GM23248 (cell line): ENCODE measurements at places on chromosomes 2 and 18. TPM values are rescaled to one million over a fixed set of nuclear protein-coding genes. Genes with fewer than 3 reads are reported as not detected.

- no peak for DNase-seq
These were observed 57.6 kb downstream of the PXDN start for GRCh38 chr2:1686784-1687105.

DNA sequence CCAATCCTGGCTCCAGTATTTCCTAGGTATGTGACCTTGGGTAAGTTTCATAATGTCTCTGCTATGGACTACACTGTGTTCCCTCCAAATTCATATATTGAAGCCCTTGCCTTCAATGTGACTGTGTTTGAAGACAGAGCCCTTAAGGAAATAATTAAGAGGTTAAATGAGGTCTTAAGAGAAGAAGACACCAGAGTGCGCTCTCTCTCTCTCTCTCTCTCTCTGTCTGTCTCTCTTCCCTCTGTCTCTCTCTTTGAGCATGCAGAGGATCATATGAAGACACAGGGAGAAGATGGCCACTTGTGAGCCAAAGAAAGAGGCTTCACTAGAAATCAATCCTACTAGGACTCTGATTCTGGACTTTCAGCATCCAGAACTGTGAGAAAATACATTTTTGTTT is 52.2 kb downstream of the NXPH2 start:
- no peak for DNase-seq

CD8B2 gene
- total RNA-seq: not detected in 2 replicates

GRCh38 chr2:173791502-173791901 is 173.7 kb downstream of the SP3 start:
- no peak for DNase-seq

PCARE gene
- not detected in 2 replicates for total RNA-seq

IL1B gene
- total RNA-seq: 0.86 and 3.8 TPM in 2 replicates

ACVR1C gene
- total RNA-seq: under 0.01 and 0.32 TPM in 2 replicates

DAPL1 gene
- not detected in 2 replicates for total RNA-seq

GRCh38 chr2:48929571-48930301 is 174.2 kb upstream of the LHCGR start:
- DNase-seq: peak; percentile 4

GRCh38 chr18:43442571-43442970 is 165.3 kb upstream of the SYT4 start:
- peak; percentile 1 for DNase-seq

GRCh38 chr2:48600204-48600813 is 17.3 kb upstream of the GTF2A1L start:
- DNase-seq: peak; percentile 65

HPCAL1 gene
- total RNA-seq: 36.5 and 65.4 TPM in 2 replicates

DNA sequence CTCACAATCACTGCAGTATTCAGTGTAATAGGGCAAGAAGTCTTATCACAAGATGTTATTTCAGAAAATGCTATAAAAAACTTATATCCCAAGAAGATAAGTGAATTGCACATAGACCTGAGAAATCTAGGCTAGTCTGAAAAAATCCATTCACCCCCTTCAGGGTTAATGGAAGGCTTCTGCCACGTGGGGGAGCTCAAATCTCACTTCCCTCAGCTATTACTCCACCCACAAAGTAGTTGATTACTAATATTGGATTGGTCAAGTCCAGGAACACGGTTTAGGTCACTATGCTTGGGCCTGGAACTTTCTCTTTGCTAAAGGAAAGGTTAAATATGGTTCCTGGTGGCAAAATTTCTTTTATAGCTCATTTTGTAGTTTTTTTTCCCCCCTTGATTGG is 51.2 kb upstream of the ADAM23 start:
- DNase-seq: peak; percentile 69

PLGLB1 gene
- total RNA-seq: 0.22 and 0.38 TPM in 2 replicates

NAT8 gene
- not detected in 2 replicates for total RNA-seq

- no peak for DNase-seq
These were observed 51.2 kb downstream of the CYRIA start for GRCh38 chr2:16614314-16614860.

KIF1A gene
- total RNA-seq: under 0.01 TPM in 1 of 2 replicates, not detected in the other

CYRIA gene
- total RNA-seq: not detected in 2 replicates

CDCA7 gene
- 3.0 and 3.3 TPM in 2 replicates for total RNA-seq
